ENCODE measurements at places on chromosomes 7 and 10. TPM values are rescaled to one million over a fixed set of nuclear protein-coding genes. Genes with fewer than 3 reads are reported as not detected.

DNA sequence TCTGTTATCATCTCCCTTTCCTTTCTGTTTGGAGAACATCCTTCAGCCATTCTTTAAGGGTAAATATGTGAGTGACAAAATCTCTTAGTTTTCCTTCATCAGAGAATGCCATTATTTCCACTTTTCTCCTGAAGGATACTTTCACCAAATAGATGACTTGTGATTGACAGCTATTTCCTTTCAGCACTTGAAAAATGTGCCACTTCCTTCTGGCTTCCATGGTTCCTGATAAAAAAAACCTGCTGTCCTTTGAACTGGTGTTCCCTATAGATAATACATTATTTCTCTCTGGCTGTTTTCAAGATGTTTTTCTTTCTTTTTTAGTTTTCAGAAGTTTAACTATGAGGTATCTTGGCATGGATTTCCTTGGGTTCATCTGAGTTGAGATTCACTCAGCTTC lies 79.7 kb downstream of the TBXAS1 start:
- H3K4me3 ChIP-seq = no peak overlapping the region
- no peak overlapping the region for H3K27ac ChIP-seq
- H3K4me1 ChIP-seq = no peaks in the 10 kb centered on the region
- DNase-seq = no peak

The GARIN1A gene
- total RNA-seq = 0.49 TPM

The EGFR gene
- total RNA-seq = 71.5 TPM

- no peaks in the 10 kb centered on the region for H3K36me3 ChIP-seq
- H3K27me3 ChIP-seq = no peaks in the 10 kb centered on the region
- H3K4me3 ChIP-seq = no peak overlapping the region
- DNase-seq = no peak
Observed at GRCh38 chr10:44205067-44205466, 179.8 kb downstream of the CXCL12 start.

GRCh38 chr7:98213888-98214810 lies 2.9 kb downstream of the BHLHA15 start:
- no peaks in the 10 kb centered on the region for H3K36me3 ChIP-seq
- no peaks in the 10 kb centered on the region for H3K27me3 ChIP-seq
- DNase-seq = no peak
- no peak overlapping the region for H3K27ac ChIP-seq

DNA sequence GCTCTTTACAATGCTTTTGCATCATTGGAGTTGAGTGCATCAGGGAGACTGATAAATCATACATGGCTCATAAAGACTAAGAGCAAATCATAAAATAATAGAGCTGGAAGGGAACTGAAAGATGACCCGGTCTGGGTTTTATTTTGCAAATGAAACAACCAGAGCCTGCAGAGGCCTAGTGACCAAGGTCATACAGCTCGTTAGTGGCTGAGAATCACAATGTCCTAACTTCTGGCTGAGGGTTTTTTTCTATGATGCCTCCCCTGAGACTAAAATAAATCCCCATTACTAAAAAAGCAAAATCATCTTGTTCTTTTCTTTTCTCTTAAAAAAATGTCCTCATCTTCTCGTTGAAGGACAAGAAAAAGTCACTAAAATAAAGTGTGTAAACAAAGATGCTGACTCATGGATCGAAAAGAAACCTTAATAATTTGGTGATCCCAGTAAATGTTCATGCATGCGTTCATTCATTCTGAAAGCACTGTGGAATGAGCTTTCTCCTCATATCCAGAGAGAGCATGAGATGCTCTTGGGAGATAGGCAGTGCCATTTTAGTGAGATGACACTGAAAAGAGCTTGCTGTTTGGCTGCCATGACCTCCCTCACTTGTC lies 107.8 kb upstream of the PHYHIPL start:
- no peak for DNase-seq
- no peaks in the 10 kb centered on the region for H3K4me1 ChIP-seq

The UCMA gene
- total RNA-seq = not detected

GRCh38 chr7:921071-921461 lies 33.4 kb downstream of the ADAP1 start:
- H3K4me1 ChIP-seq = peaks cover 13% of the 10 kb centered on the region
- H3K4me3 ChIP-seq = no peak overlapping the region
- DNase-seq = no peak
- H3K27me3 ChIP-seq = no peaks in the 10 kb centered on the region
- H3K36me3 ChIP-seq = no peaks in the 10 kb centered on the region

- H3K4me1 ChIP-seq = no peaks in the 10 kb centered on the region
- no peaks in the 10 kb centered on the region for H3K36me3 ChIP-seq
- H3K27me3 ChIP-seq = no peaks in the 10 kb centered on the region
- DNase-seq = no peak
- no peak overlapping the region for H3K27ac ChIP-seq
Observed at GRCh38 chr7:50982626-50983025, 199.9 kb upstream of the GRB10 start.

GRCh38 chr7:13920053-13920697 lies 69.3 kb downstream of the ETV1 start:
- H3K4me3 ChIP-seq = no peak overlapping the region
- peak overlapping the region; percentile 69 for H3K27ac ChIP-seq
- no peaks in the 10 kb centered on the region for H3K27me3 ChIP-seq
- peaks cover 24% of the 10 kb centered on the region for H3K4me1 ChIP-seq
- no peaks in the 10 kb centered on the region for H3K36me3 ChIP-seq

- no peaks in the 10 kb centered on the region for H3K36me3 ChIP-seq
- H3K27me3 ChIP-seq = no peaks in the 10 kb centered on the region
- no peak overlapping the region for H3K4me3 ChIP-seq
- H3K4me1 ChIP-seq = peaks cover 12% of the 10 kb centered on the region
Observed at GRCh38 chr7:120588416-120588815, 269.5 kb downstream of the TSPAN12 start.

The HSPA12A gene
- total RNA-seq = 19.8 TPM

The AFAP1L2 gene
- total RNA-seq = 0.93 TPM

The HOXA10 gene
- total RNA-seq = 19.6 TPM

GRCh38 chr10:10914144-10914543 lies 103.5 kb upstream of the CELF2 start:
- no peak for DNase-seq
- H3K4me1 ChIP-seq = no peaks in the 10 kb centered on the region
- H3K27ac ChIP-seq = no peak overlapping the region
- no peaks in the 10 kb centered on the region for H3K27me3 ChIP-seq
- no peaks in the 10 kb centered on the region for H3K36me3 ChIP-seq
- H3K4me3 ChIP-seq = no peak overlapping the region

DNA sequence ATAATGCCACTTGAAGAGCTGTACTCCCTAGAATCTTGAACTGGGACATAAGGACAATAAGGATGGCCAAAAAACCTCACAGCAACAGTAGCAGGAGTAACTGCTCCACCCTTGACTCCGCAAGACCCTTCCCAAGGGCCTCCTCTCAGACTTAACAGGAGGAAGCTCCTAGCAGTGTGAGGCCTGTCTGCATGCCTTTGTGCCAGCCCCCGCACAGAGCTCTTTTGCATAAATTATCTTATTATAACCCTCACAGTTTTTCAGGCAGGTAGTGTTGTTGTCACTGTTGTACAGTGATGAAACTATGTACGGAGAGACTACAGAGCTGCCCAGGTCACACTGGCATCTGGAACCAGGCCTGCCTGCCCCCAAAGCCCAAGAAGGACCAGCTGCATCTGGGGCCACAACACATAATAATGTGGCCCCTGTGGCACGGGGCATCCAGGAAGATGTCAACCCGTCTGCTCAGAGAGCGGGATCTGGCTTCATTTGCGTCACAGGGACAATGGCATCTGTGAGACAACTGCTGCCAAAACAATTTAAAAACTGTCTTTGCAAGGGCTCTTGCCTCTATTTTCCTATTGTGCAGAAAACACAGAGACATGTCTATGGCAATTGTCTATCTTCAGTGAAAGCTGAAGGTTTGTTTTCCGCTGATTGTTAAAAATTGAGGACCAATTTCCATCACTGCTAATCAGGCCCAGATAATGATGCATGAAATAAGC lies 249.3 kb upstream of the GRB10 start:
- no peak for DNase-seq
- no peak overlapping the region for H3K27ac ChIP-seq
- no peaks in the 10 kb centered on the region for H3K4me1 ChIP-seq
- no peak overlapping the region for H3K4me3 ChIP-seq

DNA sequence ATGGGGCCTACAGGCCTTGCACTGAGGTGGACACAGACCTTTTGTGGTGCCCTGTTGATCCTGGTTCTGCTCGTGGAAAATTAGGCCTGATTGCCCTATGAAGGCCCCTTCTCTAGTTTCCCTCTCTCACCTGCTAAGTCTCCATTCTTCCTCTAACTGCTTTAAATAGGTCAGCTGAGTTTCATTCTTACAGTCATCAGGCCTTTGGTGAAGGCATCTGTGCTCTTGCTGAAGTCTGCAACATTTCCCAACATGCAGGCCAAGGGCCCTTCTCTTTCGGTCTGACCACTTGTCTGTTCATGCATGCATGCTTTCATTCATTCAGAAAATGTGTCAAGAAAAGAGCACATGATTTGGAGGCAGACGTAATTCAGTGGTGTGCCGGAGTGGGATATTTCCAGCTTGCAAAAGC lies 244.0 kb downstream of the BUB3 start:
- no peaks in the 10 kb centered on the region for H3K4me1 ChIP-seq
- H3K27ac ChIP-seq = no peak overlapping the region
- H3K27me3 ChIP-seq = no peaks in the 10 kb centered on the region
- H3K36me3 ChIP-seq = no peaks in the 10 kb centered on the region
- no peak overlapping the region for H3K4me3 ChIP-seq

DNA sequence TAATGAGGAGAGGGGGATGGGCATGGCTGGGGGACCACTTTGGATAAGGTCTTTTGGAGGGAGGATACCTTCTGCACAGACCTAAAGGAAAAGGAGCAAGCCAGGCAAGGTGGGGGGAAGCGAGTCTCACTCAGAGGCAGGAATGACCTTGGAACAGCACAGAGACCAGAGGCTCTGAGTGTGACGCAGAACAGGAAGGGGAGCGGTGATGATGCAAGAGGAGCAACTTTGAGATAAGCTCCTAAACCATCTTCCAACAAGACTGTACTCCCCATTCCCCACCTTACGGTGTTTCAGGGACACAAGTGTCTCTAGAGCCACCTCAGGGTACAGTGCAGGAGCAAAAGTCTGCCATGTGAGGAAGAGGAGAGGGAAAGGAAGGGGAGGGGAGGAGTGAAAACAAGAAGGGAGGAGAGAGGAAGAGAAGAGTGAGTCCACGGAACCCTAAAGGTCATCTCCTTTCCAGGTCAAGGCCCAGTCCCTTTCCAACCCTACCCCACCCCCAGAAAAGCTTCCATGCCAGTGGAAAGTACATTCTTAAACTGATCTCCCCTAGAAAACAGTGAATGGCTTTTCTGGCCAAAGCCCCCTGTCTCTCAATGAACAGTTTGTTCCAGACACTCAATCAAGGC lies 54.1 kb downstream of the JAZF1 start:
- no peak overlapping the region for H3K27ac ChIP-seq
- no peaks in the 10 kb centered on the region for H3K36me3 ChIP-seq
- DNase-seq = no peak
- no peak overlapping the region for H3K4me3 ChIP-seq
- no peaks in the 10 kb centered on the region for H3K27me3 ChIP-seq

- no peak for DNase-seq
- no peaks in the 10 kb centered on the region for H3K36me3 ChIP-seq
- no peak overlapping the region for H3K27ac ChIP-seq
- peaks cover 82% of the 10 kb centered on the region for H3K27me3 ChIP-seq
- no peaks in the 10 kb centered on the region for H3K4me1 ChIP-seq
Observed at GRCh38 chr7:3321206-3321605, 20.2 kb downstream of the SDK1 start.

- no peaks in the 10 kb centered on the region for H3K36me3 ChIP-seq
- no peak for DNase-seq
- no peak overlapping the region for H3K27ac ChIP-seq
- no peak overlapping the region for H3K4me3 ChIP-seq
- H3K4me1 ChIP-seq = peaks cover 8% of the 10 kb centered on the region
Observed at GRCh38 chr7:28988810-28989209, 30.7 kb upstream of the TRIL start.

DNA sequence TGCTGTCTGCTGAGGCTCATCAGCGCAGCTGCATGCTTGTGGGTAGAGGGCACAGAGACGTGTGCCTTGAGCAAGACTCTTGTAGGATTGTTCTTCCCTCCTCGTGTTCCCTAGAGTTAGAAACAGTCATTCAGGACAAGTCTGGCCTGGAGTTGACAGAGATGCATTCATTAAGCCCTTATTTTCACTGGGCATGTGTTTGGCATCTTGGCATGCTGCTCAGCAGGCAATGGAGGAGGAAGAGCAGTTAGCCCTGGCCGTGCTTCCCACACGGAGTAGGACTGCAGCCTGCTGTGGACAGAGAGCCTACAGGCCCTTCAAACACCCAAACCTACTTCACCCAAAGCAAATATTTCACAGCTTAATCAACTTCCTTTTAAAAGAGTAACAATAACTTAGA lies 73.0 kb upstream of the GJD4 start:
- no peak overlapping the region for H3K4me3 ChIP-seq
- DNase-seq = no peak
- H3K27ac ChIP-seq = no peak overlapping the region
- peaks cover 22% of the 10 kb centered on the region for H3K36me3 ChIP-seq
- no peaks in the 10 kb centered on the region for H3K27me3 ChIP-seq

DNA sequence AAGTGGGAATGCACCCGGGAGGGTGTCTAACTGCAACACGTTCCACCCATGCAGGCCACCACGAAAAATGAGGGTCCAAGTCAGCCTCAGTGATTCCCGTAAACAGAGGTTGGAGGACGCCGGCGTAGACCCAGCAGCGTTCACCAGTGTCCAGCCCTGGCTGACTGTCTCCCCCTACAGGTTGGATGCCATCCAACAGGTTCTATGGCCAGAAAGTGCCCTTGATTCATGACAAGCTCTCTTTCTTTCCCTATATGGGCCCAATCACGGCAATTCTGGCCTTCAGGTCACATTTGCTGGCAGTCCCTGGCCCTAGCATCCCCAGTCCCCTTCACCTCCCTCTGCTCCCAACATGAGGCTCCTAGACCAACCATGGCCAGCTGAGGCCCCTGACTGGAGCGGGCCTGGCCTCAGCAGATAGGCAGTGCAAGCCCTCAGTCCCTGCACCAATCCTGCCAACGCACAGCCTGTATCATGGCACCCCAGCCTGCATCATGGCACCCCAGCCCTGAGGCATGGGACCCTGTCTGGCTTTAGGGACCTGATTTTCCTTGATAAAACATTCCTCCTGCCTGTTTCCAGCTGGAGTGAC lies 227.4 kb downstream of the GRID1 start:
- no peaks in the 10 kb centered on the region for H3K27me3 ChIP-seq
- no peaks in the 10 kb centered on the region for H3K36me3 ChIP-seq
- H3K27ac ChIP-seq = no peak overlapping the region
- H3K4me1 ChIP-seq = no peaks in the 10 kb centered on the region

DNA sequence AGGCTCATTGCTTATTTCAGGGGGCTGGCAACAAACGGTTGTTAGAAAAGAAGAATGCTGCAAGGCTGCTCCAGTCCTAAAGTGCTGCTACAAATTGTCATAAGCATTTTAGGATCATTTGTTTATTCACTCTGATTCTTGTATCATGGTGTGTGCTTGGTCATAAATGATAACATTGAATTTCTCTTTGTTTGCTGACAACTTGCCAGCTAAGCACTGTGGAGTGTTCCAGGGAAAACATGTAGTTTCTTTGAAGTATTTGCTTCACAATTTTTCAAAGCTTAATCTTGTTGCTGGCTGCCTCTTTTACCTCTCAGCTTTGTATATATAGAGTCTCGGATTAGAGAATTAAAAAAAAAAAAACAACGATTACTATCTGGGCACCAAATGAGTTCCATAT lies 263.0 kb downstream of the PHF14 start:
- H3K27ac ChIP-seq = no peak overlapping the region
- H3K27me3 ChIP-seq = no peaks in the 10 kb centered on the region
- DNase-seq = no peak
- H3K4me3 ChIP-seq = no peak overlapping the region

Data from HCT116 (cell line).